Esophagus squamous epithelium (tissue), 5 donors: ENCODE measurements at places on chromosomes 7 and 10.

DNA sequence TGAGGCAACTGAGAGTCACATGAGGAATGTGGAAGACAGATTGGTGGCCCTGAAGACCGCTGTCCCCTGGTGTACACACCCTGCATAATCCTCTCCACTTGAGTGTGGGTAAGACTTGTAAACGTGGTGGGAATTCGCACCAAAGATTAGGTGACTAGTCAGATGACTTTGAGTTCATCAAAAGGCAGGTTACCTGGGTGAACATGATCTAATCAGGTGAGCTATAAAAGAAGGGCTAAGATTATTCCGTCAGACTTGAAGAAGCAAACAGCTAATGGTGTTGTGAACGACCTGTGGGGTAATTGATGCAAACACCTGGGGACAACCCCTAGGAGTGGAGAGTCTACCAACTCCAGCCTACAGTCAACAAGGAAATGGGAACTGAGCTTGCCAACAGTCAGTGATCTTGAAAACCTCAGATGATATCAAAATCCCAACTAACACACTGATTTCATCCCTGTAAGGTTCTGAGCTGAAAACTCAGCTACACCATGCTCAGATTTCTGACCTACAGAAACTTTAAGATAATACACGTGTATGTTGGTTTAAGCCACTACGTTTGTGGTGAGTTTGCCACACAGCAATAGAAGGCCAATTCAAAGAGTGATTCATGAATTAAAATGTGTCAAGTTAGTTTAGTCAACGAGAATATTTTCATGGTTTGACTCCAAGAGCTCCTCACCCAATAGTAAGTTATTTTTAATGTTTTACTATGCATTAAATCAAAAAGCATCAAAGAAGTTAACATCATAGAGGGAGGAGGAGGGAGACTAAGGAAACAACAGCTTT is 16.7 kb downstream of the PRTFDC1 start:
- DNase-seq, result no peak

DNA sequence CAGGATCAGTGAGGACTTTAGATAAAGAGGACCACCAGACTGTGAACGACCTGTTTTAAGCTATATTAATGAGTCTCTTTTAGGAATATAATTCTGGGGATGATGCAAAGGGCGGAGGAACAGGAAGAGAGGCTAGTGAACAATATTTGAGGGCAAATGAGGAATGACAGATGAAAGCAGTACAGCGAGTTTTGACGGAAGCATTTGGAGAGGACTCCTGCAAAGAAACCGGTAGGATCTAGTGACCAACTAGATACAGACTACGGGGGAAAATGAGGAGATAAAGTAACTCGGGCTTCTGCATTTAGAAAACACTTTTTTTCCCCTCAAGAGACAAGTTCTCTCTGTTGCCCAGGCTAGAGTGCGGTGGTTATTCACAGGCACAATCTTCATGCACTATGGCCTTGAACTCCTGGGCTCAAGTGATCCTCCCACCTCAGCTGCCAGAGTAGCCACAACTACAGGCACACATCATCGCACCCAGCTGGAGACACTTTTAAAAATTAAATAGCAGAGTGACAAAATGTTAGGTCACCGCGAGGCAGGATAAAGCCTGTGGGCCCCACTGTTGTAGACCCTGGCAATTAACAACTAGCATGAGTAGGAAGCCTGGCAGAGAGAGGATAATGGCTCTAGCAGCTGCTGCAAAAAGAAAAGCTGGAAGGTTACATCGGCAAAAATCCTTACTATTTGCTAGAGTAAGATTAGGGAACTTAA is 143.2 kb downstream of the SRPK2 start:
- DNase-seq, result no peak

GRCh38 chr7:98970016-98970615 is 91.8 kb downstream of the TRRAP start:
- no peak for DNase-seq

DNA sequence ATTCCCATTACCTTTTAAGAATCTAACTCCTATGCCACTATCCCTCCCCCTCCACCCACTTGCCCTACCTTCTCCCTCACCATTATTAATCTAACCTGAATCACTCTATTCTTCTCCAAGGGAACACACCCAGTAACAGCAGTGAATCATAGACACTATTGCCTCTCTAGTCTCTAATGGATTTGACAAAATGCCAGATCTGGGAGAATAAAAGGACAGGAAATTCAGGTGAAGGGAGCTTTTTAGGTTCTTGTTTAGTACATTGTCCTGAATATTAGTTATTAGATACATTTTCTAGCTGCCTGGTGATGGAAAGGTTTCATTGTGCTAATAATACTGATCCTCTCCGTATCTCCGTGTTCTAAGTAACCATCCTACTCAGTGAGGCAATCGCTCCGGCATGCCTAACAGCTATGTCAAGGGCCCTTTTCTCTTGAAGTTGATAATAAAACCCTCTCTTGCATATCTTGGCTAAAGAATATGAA is 4.1 kb upstream of the SFR1 start:
- DNase-seq, result no peak

DNA sequence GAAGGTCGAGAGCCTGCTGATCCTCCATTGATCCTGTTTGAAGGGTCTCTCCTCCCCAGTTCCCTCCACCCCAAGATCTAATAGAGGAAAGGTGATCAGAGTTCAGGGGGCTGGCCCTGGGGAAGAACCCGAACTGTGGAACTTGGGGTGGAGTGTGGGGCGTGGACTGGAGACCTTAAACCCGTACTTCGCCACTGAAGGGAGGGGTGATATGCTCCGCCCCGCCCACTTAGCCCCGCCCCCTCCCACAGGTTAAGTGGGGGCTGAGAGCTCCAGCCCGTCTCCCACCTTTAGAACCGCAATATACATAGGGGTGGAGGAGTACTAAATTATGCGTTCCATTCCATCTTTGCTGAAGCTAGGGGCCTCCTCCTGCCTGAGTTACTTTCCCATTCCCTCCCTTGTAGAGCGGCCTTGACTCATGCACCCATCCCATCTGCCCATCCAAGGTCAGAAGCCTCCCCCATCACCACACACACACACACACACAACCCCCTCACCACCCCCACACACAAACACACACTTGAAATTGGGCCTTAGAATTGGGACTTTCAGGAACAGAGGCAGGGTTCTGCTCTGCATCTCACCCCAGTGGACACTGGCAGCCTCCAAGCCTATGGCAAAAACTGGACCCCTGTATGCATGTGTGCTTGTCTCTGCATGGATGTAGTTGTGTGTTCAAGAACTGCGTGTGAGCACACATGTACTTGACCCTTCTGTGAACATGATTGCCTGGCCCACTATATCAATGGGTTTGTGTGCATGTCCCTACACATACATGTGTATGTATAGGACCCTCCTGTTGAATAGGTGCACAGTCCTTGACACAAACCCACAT is 991 bp downstream of the SEMA4G start:
- DNase-seq, result no peak

DNA sequence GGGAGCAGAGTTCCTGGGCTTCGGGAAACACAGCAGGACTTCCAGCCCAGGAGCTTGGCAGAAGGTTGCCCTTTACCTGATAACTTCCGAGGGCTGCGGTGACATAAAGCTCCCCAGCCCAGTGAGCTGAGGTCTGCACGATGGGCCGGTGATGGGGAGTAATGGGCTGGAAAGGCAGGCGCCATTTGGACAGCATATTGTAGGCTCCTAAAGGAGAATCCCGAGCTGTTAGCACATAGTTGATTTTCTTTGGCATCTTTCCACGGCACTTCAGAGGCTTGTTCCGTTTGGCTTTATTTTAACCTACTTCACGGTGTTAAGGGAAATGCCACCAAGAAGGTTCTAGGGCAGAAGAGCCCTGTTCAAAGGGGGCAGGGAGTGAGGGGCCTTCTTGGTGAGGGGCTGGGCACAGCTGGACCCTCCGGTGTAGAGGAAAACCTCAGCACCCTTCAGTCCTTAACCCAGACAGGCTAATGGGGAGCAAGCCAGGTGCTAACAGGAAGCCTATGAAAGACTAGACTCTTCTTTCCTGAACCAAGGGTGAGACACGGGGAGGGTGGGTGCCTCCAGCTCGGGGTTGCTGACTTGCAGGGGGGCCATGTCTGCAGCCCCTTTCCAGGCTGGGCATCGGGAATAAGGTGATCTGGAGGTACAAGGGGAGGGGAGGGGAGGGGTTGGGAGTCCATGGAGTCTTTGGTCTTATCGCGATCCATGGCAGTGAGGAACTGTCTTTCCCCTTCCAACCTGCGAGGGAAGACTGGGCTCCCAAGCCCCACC is 347.7 kb downstream of the GLRX3 start:
- DNase-seq, result no peak

DNA sequence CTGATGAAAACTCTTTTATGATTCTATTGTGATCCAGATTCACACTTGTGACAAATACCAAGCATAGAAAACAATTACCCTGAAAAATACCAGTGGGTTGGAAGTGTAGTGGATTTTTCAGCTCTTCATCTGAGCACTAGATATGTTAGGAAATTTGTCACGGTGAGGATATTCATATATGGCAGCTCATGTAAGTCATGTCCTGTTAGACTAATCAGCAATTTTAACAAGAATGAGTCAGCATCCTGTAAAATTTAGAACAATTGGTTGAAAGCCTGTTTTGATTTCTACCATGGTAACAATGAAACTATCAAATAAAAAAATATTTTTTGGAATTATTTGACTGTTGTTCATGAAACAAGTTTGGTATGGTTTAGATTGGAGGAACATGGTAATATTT is 334.3 kb downstream of the CACNA2D1 start:
- no peak for DNase-seq

DNA sequence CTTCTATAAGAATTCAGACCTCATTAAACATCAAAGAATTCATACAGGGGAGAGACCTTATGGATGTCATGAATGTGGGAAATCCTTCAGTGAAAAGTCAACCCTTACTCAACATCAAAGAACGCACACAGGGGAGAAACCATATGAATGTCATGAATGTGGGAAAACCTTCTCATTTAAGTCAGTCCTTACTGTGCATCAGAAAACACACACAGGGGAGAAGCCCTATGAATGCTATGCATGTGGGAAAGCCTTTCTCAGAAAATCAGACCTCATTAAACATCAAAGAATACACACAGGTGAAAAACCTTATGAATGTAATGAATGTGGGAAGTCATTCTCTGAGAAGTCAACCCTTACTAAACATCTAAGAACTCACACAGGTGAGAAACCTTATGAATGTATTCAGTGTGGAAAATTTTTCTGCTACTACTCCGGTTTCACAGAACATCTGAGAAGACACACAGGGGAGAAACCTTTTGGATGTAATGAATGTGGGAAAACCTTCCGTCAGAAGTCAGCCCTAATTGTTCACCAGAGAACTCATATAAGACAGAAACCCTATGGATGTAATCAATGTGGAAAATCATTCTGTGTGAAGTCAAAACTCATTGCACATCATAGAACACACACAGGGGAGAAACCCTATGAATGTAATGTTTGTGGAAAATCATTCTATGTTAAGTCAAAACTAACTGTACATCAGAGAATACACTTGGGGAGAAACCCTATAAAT is 24.1 kb downstream of the ZNF37A start:
- no peak for DNase-seq

GRCh38 chr7:90597563-90598253 is 1.6 kb downstream of the CDK14 start:
- DNase-seq, result no peak

- no peak for DNase-seq
Measured at GRCh38 chr7:111108000-111108399, 17.1 kb downstream of the LRRN3 start.

DNA sequence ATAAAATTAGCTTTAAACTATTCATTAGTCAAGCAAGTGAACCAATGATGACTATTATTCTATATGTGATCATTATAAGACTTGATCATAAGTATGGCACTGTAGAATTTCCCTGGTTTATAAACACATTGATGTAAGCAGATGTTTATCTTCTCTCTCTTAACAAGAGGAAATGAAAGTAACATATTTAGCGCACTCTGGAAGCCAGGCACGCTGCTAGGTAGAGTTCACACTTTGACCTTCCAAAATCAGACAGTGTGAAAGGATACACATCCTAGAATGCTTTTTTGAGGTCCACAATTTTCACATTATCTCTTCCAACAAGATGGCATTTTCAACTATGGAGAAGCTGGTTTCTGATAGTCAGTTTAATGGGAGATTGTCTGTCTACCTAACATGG is 529.4 kb upstream of the IGFBP3 start:
- DNase-seq, result no peak

DNA sequence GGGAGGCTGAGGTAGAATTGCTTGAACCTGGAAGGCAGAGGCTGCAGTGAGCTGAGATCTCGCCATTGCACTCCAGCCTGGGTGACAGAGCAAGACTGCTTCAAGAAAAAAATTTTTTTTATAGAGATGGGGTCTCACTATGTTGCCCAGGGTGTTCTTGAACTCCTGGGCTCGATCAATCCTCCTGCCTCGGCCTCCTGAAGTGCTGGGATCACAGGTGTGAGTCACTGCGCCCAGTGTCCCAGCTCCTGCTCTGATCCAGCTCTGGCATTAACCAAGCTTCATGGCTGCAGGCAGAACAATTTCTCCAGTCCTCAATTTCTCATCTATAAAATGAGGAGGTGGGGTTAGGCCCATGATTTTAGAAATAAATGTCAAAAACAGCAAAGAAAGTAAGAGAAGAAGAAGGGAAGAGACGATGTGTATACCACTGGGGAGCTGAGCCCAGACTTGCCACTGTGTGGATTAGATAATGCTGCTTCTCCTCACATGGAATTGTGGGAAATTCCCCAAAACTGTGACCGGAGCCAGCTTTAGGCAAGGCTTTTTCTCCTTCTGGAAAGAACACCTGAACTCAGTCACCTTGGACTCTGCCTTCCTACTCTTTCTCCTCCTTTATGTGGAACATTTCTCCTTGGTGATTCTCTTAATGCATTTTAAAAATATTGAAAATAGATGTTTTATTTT is 25.5 kb downstream of the IL15RA start:
- DNase-seq, result no peak

DNA sequence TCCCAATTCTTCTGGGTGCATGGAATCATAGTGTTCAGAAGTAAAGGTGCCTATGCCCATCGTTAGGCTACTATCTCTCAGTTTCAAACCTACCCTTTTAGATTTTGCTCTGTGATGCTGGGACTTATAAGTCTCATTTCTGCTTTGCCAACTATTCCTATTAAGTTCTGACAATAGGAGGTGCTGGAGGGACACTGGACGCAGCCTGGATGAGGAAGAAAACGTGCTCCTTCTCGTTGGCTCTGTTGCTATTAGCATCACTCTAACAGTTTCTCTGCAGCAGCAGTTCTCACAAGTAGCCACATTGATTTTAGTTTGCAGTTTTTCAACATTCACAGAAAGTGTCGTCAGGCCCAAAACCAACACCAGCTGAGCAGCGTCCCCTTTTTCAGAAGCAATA is 72.4 kb downstream of the ABCC2 start:
- no peak for DNase-seq
